ENCODE measurements at places on chromosomes 1 and 21.

GRCh38 chr1:34406833-34407539 lies 230.3 kb downstream of the C1orf94 start:
- DNase-seq: no peak

- no peak for DNase-seq
Measured at GRCh38 chr1:246041360-246041759, 465.7 kb downstream of the SMYD3 start.

GRCh38 chr1:11541236-11541635 lies 62.3 kb downstream of the DISP3 start:
- no peak for DNase-seq

- DNase-seq: no peak
Measured at GRCh38 chr1:65813956-65814355, 21.3 kb downstream of the PDE4B start.

GRCh38 chr1:230536641-230537155 lies 105.6 kb upstream of the COG2 start:
- DNase-seq: no peak

- DNase-seq: no peak
Measured at GRCh38 chr1:171663854-171664575, 11.5 kb upstream of the MYOC start.

- DNase-seq: no peak
Measured at GRCh38 chr1:230842801-230843200, 25.5 kb downstream of the C1orf198 start.

- DNase-seq: no peak
Measured at GRCh38 chr1:180646093-180646492, 14.3 kb downstream of the XPR1 start.

- no peak for DNase-seq
Measured at GRCh38 chr1:110687250-110687649, 12.5 kb upstream of the KCNA3 start.

GRCh38 chr1:116178837-116179236 lies 67.6 kb downstream of the MAB21L3 start:
- DNase-seq: no peak

GRCh38 chr1:156527584-156527983 lies 27.0 kb upstream of the MEF2D start:
- no peak for DNase-seq

DNA sequence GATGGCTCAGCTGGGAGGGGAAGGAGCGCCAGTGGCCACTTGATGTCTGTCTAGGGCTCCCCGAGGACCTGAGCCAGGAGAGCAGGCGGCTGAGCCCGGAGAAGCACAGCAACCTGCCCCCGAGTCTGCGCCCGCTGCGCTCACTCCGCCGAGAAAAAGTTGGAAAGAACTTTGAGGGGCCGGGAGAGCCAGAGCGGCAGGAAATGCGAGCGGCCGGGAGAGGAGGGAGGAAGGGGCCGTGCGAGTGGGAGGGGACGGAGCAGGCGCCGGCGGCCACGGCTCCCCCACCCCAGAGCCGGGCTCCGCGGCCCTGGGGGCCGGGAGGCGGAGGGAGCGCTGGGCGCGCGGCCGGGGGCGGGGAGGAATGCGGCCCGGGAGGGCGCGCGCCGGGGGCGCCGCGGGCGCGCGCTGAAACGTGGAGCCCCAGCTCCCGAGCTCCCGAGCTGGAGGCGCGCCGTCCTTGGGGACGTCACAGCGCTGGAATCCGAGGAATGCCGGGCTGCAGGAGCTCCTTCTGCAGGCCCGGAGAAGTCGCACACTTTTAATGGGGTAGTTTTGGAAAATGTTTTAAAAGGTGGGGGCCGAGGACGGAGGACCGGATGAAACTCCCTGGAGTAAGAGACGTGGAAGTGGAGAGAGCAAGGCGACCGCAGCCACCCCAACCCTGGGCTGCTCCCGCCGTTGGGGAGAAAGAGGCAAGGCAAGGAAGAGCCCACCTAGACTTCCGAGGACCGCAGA lies at the start of gene PTPN14:
TSS of gene PTPN14 (minus strand) at position 167 of the 738 bp plus-strand sequence. CDS start 86,799 bp downstream, outside the sequence.
- no peak for DNase-seq

DNA sequence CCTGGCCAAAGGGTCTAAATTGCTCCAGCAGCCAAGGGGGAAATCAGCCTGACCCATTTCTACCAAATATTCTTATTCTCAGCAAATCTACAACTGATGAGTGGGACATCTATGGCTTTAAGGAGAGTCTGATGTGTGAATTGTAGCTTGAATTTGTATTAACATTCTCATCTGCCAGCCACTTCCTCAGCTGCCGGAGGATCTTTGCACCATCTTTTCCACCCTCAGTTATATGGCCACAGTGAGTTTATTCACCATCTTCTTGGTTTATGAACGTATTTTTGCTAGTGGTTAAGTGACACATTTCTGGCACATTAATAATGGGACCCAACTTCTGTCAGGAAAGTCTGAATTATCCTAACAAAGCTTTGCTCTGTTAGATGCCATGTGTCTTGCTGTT lies 69.6 kb downstream of the COLGALT2 start:
- no peak for DNase-seq

- no peak for DNase-seq
Measured at GRCh38 chr1:197073978-197074377, 6.9 kb upstream of the F13B start.

Measured in stimulated activated CD4-positive, alpha-beta T cell treated with anti-CD3 and anti-CD28 coated beads, Interleukin-1b, Interleukin-23, amount 100 ng/mL, for 1 hour (primary cell).